ENCODE measurements at places on chromosomes 16 and 17. TPM values are rescaled to one million over a fixed set of nuclear protein-coding genes. Genes with fewer than 3 reads are reported as not detected.
A peak's percentile ranks its signal among the peaks of the same experiment; 100 is the strongest.

- peak; percentile 53 for DNase-seq
Observed at GRCh38 chr17:14427900-14428647, 127.2 kb downstream of the HS3ST3B1 start.

DNA sequence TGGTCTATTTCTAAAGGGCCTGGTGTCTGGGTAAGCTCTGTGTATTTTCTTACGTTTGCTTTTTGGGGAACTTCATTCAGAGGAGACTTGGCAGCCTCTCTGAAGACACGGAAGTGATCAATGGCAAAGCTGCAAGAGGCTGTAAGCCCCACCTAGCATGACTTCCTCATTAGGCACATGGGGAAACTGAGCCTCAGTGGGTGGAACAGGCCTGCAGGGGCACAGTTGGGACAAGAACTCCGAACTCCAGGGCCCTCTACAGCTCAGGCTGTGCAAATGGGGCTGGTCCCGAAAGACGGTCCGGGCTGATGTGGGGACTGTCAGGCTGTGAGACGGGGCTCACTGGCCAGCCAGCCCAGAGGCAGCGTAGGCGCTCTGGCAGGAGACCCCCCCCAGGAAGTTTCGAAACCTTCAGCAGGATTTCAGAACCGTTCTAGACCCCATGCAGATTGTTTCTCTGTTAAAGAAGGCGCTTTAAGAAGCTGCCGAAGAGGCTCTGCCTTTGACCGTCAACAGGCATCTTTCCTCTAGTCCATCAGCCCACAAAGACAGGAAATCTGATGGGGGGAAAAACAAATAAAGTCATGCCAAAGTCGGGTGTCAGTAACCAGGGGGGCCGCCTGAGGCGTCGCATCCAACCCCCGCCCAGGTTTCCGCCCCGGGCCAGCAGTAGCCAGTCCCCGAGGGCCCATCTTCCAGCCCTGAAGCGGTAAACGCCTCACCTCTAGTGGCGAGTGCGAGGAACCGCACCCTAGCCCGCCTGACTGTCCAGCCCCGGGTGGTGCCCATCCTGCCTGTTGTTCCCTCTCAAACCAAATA lies 79.8 kb upstream of the TBC1D3K start:
- DNase-seq = peak; percentile 74

GRCh38 chr17:34082404-34082803 lies 172.7 kb upstream of the CCL2 start:
- DNase-seq = no peak

DNA sequence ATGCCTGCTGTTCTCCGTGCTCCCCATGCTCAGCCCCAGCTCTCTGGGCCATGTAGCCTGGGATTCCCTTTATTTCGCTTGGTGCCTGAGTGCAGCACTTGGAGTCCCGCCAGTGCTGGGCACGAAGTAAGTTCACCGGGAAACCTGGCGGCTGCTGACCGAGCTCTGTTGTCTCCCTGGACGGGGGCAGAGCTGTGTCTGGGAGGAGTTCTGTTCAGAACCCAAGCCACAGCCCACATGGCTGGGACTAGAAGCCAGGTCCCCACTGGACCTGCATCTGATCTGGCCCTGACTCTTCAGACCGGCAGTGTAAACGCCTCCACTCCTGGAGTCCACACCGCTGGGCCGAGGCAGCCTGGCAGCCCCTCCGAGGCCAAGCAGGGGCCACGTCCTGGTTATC lies 37.5 kb upstream of the CIBAR2 start:
- no peak for DNase-seq

The NPIPB6 gene
- total RNA-seq = 3.9 TPM

Measured in activated T-cell treated with anti-CD3 and anti-CD28 coated beads, Interleukin-2, amount 50 U/mL, for 72 hours (primary cell).